ENCODE measurements at places on chromosomes 11 and 22. TPM values are rescaled to one million over a fixed set of nuclear protein-coding genes. Genes with fewer than 3 reads are reported as not detected.

DNA sequence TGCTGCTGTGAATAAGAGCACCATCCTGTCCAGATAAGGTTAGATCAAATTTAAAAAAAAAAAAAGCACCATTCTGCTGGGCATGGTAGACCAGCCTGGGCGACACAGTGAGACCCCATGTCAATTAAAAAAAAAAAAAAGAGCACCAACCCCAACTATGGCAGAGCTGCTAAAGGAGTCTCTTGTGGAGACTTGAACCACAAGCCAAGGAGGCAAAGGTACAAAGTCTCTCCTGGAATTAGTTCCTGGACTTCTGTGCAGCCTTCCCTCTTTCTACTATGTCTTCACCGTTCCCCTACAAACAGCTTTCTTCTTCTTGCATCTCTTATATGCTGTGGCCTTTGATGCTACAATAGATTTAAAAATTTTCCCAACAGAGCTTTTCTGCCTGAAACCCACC lies 1.3 kb downstream of the PIK3C2A start:
- H3K27me3 ChIP-seq, result no peaks in the 10 kb centered on the region
- no peak for DNase-seq
- H3K4me3 ChIP-seq, result peak overlapping the region; percentile 89
- H3K27ac ChIP-seq, result no peak overlapping the region

- H3K4me3 ChIP-seq, result no peak overlapping the region
- no peaks in the 10 kb centered on the region for H3K36me3 ChIP-seq
- no peaks in the 10 kb centered on the region for H3K4me1 ChIP-seq
- DNase-seq, result no peak
These were observed 604.4 kb downstream of the BUD13 start for GRCh38 chr11:116168459-116168787.

DNA sequence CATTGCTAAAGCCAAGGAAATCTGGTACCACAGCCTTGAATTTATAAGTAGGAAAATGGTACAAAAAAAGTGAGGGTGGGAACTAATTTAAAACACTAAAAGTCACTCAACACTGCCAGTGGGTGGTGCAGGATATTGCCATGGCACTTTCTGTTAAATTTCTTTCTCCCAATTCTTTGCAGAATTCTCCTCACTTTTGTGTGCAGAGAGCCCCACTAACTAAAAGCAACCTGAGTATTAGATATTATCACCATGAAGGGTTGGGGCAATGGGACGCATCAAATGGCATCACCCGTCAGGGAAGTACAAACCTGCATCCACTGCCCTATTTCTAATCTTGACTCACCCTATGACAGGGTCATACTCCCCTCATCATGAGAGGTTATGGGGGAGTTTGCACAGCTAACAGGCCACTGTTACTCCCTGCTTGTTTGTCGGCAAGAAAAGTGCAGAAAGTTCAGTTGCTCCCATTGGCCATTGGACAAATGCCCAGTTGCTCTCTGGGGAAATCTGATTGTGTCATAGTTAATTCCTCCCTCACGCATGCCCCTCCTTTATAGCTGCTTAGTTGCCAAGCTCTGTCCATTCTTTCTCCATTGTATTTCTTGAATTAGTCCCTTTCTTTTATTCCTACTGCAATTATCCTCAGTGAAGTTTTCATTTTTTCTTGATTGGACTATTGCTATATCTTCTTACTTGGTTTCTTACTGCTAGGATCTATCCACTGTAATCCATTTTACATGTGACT lies 93.8 kb upstream of the BLID start:
- H3K4me3 ChIP-seq, result no peak overlapping the region
- no peak for DNase-seq
- H3K27ac ChIP-seq, result peak overlapping the region; percentile 34

- H3K4me3 ChIP-seq, result no peak overlapping the region
- no peaks in the 10 kb centered on the region for H3K27me3 ChIP-seq
- H3K36me3 ChIP-seq, result peaks cover 66% of the 10 kb centered on the region
- DNase-seq, result peak; percentile 29
These were observed 48.5 kb downstream of the APOL1 start for GRCh38 chr22:36301384-36301828.

HTR3A gene
- 0.12 TPM for total RNA-seq

TIMP3 gene
- 2.2 TPM for total RNA-seq

Measured in HCT116 (cell line).